ENCODE measurements at places on chromosomes 1 and 21.

DNA sequence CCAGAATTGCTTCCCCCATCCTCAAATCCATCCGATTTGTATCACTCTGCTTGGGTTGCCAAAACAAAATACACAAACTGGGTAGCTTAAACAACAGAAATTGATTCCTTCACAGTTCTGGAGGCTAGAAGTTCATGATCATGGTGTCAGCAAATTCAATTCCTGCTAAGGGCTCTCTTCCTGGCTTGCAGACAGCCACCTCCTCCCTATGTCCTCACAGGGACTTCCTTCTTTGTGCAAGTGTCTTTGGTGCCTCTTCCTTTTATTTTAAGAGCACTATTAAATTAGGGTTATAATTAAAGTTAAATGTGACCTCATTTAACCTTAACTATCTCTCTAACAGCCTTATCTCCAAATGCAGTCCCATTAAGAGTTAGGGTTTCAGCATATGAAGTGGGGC, 112.8 kb downstream of the PLPP3 start:
- DNase-seq: no peak

- DNase-seq: peak; percentile 58
Measured at GRCh38 chr21:44462834-44463200, 7.5 kb downstream of the LRRC3 start.

- no peak for DNase-seq
Measured at GRCh38 chr1:239891621-239892358, 199.9 kb upstream of the FMN2 start.

DNA sequence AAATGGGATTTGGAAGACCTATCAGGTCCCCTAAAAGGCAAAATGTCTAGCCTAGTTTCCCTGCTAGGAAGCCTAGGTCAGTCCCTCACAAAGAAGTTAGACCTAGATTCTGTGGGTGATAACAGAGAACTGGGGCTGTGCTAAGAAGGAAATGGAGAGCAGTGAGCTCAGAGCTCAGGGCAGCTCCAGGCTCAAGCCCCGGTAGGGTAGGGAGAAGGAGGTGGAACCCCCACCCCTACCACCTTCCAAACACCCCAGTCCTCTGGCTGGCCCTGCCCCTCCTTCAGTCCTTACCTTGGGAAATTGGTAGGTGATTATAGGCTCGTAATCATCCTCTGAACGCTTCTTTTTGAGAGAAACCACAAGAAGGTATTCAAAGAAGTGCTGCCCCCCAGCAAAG, 1.1 kb downstream of the DENND2D start:
- DNase-seq: no peak

DNA sequence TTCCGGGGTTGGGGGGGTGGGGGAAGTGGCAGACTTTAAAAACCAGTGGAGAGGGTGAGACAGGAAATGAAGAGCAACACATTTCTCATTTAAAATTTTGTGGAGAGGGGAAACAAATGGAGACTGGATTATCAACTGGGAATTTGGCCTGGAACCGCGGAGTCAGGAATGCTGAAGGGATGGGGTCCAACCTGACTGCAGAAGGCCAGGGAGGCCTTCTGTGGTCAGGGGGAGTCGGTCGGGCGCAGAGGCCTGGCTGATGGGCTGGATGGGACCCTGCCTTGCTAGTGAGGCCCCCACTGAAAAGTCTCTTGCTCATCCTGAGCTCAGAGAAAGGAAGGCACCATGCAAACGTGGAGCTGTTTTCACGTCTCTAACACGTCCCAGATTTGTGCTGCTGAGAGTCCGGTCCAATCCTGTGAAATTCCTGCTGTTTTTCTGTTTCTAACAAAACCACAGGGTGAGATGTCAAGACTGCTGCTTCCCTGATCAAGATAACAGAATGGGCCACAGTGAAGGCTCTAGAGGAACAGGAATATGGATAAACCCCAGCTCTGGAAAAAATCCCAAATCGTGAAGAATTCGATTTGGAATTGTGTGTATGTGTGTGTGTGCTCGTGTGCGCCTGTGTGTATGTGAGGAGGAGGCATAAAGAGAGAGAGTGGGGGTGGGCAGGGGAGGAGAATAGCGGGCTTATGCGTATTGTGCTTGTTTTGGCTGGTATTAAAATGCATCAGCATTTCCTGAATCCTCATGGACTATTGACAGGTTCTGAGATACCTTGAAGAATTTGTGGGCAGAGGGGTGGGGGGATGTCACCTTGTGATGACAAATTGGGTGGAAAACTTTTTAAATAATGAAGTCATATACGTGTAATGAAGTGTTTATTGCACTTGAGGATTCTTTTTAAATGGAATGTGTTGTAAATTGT, 117.4 kb downstream of the NGF start:
- no peak for DNase-seq

DNA sequence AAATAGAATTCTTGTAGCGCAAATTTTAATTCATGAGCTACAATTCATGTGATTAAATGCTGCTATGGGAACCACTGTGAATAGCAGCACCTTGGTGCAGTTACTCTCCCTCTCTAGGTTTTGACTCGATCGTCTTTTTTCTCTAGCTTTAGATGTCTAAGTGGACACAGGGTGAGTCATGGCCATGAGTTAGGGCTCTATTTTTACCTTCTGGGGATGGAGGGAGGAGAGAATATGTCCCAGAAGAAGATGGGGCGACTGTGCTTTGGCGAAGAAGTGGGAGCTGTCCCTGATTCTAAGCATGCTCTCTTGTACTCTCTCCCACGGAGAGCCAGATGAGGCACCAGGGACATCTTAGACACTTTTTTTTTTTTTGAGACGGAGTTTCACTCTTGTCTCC, 1.6 kb upstream of the OR2B11 start:
- no peak for DNase-seq

DNA sequence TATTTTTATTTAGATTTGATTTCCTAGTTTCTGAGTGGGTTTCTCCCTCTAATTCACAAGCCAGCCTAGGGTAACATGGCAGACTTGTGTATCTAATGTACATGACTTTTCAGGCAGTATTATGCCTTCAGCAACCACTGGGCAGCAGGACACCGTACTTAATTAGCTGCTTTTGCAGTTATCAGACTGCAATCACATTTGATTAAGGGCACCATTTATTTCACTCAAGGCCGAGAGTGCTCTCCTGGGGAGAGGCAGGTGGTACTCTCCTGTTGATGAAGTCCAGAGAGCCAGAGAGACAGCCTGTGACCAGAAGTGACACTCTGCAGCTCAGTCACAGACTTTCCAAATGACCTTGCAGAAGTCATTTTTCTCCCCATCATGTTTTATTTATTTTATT, 18.7 kb downstream of the CYYR1 start:
- DNase-seq: no peak

DNA sequence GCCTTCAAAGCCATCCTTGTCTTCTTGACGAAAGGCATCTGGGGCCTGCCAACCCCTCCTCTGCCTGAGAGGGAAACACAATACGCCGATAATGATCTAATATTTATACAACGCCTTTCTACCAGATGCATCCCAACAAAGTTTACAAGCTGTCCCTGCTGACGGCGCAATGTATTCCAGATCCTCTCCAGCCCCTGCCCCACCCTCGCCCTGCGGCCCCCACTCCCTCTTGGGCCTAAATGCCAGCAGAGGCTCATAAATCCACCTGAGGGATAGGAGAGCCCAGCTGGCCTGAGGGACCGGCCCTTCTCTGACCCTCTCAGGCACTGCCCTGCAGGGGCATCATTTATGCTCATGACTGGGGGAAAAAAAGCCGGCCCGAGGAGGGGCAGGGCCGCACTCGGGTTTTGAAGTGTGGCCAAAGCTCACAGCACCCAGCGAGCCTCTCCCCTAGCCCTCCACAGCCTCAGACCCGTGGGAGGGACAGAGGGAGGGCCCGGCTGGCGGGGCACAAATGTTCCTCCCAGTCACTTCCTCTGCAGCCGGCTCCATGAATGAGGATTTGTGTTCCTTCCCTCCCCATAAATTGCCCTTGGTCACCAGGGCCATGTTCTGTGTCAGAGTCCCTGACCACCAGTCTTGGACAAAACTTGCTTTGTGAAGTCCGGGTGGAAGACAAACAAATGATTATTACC, 140.3 kb downstream of the FOXD2 start:
- peak; percentile 54 for DNase-seq

GRCh38 chr1:29237852-29238619, 1.7 kb downstream of the PTPRU start:
- peak; percentile 74 for DNase-seq

- no peak for DNase-seq
Measured at GRCh38 chr1:7752512-7753417, 18.3 kb upstream of the VAMP3 start.

GRCh38 chr1:241202401-241202800, 154.6 kb downstream of the RGS7 start:
- no peak for DNase-seq

DNA sequence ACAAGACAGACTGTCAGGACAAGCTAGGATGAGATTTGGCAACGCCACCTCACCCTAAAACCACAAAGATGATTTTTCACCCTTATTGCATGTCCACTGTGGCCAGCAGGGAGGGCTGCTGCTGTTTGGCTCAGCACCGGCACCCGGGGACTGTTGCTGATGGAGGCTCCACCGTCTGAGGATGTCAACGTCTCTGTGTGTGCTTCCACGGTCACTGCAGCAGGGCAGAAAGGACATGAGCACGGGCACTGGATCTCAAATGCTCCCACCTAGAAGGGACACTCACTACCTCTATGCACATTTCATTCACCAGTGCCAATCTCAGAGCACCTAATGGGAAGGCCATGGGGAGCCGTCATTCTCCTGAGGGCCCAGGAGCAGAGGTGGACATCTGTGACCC, 599.6 kb downstream of the PTPRU start:
- no peak for DNase-seq

GRCh38 chr1:97668945-97669344, 251.9 kb downstream of the DPYD start:
- no peak for DNase-seq

- DNase-seq: no peak
Measured at GRCh38 chr1:181425566-181425965, 57.8 kb upstream of the CACNA1E start.

DNA sequence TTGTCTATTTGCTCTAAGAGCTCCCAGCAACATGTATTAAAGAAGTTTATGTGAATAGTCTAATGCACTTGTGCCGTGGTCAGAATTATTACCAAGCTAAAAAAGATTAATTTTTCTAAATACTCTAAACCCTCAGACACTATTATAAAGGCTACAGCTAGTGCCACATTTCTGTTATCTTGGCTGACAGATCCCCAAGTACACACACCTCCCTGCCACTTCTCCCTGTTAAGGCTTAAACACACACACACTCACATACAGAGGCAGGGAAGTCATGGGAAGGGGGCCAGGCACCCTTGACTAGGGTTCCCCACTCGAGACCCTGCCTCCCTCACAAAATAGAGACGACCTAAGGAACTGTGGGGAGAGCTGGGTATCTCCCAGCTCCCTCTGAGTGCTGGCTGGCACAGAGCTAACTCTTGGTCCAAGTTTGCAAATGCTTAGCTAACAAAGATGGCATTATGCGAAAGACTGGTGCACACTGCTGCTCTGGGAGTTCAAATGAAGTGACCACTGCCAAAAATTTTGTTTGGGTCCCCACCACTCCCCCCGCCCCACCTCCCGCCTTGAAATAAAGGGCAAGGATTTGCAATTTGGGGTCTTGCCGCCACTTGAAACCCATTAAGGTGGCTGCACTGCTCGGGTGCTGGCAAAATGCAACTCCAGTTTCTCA, 9.8 kb downstream of the SSBP3 start:
- no peak for DNase-seq

GRCh38 chr1:17145648-17146047, 26.4 kb upstream of the PADI2 start:
- DNase-seq: no peak

DNA sequence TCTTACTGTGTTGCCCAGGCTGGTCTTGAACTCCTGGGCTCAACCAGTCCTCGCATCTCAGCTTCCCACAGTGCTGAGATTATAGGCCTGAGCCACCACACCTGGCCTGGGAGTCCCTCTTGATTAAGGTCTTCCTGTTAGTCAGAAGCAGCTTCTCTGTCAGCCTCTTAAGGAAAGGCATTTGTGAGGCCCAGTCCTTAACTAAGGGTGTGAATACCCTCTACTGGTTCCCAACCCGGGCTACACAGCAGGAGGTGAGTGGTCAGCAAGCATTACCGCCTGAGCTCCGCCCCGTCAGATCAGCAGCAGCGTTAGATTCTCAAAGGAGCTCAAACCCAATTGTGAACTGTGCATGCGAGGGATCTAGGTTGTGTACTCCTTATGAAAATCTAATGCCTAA, 117.2 kb downstream of the DYRK1A start:
- no peak for DNase-seq

GRCh38 chr1:157108448-157108847, 8.8 kb upstream of the ETV3L start:
- no peak for DNase-seq

GRCh38 chr21:46549650-46550049, 55.2 kb downstream of the S100B start:
- peak; percentile 57 for DNase-seq

GRCh38 chr1:242554577-242554976, 30.1 kb upstream of the PLD5 start:
- DNase-seq: no peak

- DNase-seq: no peak
Measured at GRCh38 chr1:48442864-48443619, 29.0 kb downstream of the SPATA6 start.

GRCh38 chr1:61334718-61335589, 252.6 kb downstream of the NFIA start:
- peak; percentile 89 for DNase-seq

- no peak for DNase-seq
Measured at GRCh38 chr1:86913399-86913895, 479 bp downstream of the SELENOF start.

DNA sequence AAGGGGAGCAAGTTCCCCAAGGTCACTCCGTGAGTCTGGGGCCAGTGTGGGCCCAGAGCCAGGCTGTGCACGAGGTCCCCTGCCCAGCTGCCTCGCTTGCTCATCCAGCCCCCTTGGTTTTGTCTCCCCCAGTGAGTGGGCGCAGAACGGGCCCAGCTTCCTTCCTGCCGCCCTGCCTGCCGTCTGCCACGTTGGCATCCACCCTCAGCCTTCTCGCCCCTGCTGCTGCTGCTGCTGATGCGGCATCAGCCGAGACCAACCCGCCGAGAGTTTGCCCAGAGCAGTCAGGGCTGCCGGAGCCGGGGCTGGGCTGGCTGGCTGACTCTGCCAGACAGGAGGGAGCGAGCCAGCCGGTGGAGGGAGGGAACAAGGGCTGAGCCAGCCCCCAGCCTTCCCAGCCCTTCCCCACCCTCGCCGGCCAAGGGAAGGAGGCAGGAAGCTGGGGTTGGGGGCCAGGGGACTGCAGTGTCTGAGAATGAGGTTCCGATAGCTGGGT, 31.4 kb upstream of the WASF2 start:
- no peak for DNase-seq

- no peak for DNase-seq
Measured at GRCh38 chr1:11187931-11188330, 1.2 kb upstream of the ANGPTL7 start.

GRCh38 chr21:40049031-40049930, 182.0 kb downstream of the PCP4 start:
- no peak for DNase-seq
